ENCODE measurements at places on chromosomes 6 and 20. TPM values are rescaled to one million over a fixed set of nuclear protein-coding genes. Genes with fewer than 3 reads are reported as not detected.

The GINS1 gene
- polyA plus RNA-seq: 0.61 TPM

DNA sequence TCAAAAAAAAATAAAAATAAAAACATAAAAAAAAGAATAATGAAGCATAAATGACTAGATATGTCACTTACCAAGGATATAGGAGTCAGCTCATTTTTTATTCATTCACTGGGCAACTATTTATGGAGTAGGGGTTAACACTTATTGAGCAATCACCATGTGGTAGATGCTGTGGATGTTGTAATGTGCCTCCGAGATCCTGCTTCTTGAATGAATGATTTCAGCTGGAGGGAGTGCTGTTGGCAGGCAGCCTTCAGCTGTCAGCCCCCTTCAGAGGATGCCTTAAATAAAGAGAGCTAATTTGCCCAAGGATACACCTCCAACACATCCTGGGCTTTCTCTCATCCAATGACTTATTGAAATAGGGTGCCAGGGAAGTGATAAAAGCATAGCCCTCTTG, 229.5 kb upstream of the DTNBP1 start:
- DNase-seq: no peak

The BTN1A1 gene
- polyA plus RNA-seq: 0.22 TPM

DNA sequence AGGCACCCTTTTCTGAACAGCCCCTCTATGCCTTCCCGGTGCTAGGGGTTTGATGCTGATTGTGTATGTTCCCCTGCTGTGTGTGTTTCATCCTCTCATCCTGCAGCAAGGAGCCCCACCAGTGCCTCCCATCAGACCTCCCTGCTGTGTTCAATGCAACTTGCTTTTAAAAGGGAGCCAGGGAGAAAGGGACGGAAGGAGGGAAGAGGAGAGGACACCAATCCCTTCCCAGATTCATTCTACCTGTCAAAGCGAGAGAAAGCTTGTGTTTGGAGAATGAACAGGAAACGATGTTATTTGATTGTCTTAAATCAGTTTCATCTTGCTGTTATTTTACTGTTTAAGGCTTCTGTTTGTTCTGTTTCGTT, 259.2 kb downstream of the ADGB start:
- no peak for DNase-seq

GRCh38 chr6:132952986-132953385, 138.6 kb downstream of the RPS12 start:
- no peak for DNase-seq

The PTPRK gene
- polyA plus RNA-seq: 24.7 TPM

The MICAL1 gene
- polyA plus RNA-seq: 400 TPM

DNA sequence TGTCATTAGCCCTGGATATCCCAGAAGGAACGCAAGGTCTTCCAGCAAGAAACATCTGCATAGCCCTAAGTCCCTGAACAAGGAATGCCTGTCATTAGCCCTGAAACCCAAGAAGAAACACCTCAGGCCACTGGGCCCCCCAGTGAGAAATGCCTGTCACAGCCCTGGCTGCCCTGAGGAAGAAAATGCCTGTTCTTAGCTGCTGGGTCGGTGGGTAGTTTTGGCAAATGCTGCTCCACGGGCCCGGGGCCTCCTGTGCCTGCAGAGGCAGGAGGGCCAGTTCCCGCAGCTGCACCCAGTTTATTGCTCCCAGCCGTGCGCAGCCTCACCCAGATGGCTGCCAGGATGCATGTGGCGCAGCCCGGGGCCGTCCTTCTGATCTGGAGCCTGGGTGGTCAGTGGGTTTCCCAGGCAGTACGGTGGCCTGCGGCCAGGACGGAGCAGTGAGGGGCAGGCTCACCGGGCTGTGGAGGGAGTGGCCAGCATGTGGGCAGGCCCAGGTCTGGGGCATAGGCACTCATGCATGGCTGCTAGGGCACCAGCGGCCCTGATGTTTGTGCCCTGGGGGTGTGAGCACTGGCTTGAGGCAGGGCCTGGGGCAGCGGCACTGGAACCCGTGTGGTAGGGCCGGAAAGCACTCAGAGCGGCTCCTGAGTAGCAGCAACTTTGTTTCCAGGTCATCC, 219.0 kb downstream of the ERMARD start:
- DNase-seq: no peak

- no peak for DNase-seq
Measured at GRCh38 chr6:70385901-70386300, 27.4 kb upstream of the FAM135A start.

The ABHD16B gene
- not detected for polyA plus RNA-seq

GRCh38 chr6:66796987-66797386, 1090.0 kb upstream of the EYS start:
- DNase-seq: no peak

DNA sequence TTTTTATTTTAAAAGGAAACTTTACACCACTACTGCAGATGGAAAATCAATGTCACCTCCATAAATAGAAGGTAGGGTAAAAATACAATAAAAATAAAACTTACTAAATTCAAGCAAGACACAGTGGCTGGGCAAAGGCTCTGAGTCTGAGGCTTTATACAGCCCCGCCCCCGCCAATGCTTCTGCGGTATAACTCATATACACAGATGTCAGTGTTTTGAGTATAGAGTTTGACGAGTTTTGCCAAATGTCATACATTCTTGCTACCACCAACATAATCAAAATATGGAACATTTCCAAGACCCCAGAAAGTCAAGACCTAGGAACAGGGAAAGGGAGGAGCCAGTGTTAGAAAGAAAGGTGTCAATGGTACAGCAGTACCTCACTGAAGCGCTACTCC, 12.8 kb downstream of the NFATC2 start:
- DNase-seq: peak; percentile 38

DNA sequence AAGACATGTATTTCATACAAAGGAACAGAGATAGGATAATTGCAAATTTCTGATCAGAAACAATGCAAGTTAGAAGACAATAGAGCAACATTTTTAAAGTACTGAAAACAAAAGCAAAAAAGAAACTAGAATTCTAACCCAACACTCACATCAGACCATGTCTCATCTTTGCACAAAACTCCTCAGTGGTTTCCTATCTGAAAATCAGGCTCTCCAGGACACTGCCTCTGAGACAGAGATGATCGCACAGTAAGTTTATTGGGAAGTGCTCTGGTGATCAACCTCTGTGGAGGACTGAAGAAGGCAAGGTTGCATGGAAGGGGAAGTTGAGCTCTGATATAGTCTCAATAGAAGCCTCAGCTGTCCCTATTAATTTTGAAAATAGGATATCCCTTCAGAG, 2.3 kb upstream of the TTBK1 start:
- no peak for DNase-seq
